ENCODE measurements at places on chromosomes 3 and 15.

DNA sequence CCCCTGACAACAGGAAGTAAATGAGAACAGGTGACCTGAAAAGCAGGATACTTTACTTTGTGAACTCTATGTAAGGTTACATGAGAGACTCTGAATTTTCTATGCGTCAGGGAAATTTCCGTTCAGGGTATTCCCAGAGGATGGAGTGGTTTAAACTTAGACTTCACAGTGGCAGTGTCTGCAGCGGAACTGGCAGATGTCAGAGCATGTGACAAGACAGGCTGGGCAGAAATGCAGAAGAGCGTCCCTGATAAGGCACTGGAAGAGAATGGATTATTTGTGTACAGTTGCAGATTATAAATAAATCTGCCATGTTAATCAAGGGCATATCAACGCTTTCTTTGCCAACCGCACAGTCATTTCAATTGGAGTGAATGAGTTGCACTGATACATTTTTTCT lies 598.4 kb upstream of the ZNF717 start:
- DNase-seq: no peak

DNA sequence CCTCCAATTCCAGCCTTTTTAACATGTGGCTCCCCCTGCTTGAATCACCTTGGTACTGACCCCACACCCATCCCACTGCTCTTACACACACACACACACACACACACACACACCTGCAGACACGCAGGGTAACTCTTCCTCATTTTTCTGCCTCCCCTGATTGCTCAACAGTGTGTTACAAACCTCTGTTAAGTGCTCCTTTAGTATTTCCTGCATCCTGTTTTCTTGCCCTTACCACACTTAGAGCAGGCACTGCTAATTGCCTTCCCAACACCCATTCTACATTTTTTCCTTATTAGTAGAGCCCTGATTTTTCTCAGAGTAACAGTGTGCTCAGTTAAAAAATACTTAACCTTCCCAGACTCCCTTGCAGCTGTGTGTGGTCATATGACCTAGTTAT lies 184.0 kb downstream of the EBLN2 start:
- no peak for DNase-seq

GRCh38 chr3:17995769-17996168 lies 253.3 kb upstream of the TBC1D5 start:
- no peak for DNase-seq

GRCh38 chr3:172859041-172859440 lies 108.5 kb downstream of the ECT2 start:
- DNase-seq: no peak

DNA sequence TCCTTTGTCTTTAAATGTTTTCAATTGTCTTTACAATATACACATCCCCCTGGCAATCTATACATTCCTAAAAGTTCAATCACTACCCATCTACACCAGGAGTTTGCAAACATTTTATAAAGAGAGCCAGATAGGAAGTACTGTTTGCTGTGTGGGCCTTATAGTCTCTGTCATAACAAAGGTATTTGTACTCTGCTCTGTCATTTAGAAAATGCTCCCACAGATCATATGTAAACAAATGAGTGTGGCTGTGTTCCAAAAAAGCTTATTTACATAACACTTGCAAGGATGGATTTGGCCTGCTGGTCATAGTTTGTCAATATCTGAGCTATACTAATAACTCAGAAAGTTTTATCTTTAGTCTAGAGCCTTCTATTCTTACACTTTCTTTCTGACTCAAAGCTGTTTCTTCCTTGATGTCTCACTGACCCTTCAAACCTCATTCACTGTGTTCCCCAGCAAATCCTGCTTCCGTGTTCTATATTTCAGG lies 511.9 kb downstream of the GBE1 start:
- no peak for DNase-seq

GRCh38 chr15:45199136-45199810 lies 11.5 kb upstream of the SHF start:
- no peak for DNase-seq
